ACHN (cell line): ENCODE measurements at places on chromosomes 1 and 21.
A peak's percentile ranks its signal among the peaks of the same experiment; 100 is the strongest.

- DNase-seq: no peak
Observed at GRCh38 chr1:146036241-146036964, 14.9 kb upstream of the HJV start.

GRCh38 chr1:94395748-94396309 is 22.4 kb upstream of the ABCD3 start:
- no peak for DNase-seq

DNA sequence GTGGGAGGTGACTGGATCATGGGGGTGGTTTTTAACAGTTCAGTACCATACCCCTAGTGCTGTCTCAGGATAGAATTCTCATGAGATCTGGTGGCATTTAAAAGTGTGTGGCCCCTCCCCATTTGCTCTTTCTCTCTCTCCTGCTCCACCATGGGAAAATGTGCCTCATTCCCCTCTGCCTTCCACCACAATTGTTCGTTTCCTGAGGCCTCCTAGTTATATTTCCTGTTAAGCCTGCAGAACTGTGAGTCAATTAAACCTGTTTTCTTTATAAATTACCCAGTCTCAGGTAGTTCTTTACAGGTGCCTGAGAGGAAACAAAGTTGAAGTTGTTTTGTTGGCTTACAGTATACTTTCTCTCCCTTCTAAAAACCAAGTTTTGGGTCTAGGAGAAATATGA is 23.1 kb upstream of the SLC22A15 start:
- DNase-seq: no peak

DNA sequence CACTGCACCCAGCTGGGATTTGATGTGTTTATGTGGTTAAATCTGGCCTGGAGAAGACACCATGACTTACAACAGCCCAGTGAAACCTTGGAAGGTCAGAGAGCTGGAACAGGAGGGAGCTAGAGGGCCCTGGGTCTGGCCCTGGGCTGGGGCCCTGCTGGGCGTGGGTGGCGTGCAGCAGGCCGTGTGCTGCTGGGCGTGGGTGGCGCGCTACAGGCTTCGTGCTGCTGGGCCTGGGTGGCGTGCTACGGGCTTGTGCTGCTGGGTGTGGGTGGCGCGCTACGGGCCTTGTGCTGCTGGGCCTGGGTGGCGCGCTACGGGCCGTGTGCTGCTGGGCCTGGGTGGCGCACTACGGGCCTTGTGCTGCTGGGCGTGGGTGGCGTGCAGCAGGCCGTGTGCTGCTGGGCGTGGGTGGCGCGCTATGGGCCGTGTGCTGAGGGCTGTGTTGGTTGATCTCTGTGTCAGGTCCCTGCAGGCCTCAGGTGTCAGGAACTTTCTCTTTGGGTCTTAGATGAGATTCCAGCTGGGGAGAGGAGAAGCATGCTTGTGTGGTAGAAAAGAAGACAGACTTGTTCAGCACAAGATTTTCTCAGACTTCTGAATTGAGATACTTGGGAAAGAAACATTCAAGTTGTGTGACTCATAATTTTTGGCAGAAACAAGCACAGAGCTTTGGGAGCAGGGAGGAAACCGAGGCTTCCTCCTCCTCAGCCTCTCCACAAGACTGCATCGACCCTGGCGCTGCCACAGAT is 66.0 kb downstream of the COL18A1 start:
- DNase-seq: peak; percentile 51

DNA sequence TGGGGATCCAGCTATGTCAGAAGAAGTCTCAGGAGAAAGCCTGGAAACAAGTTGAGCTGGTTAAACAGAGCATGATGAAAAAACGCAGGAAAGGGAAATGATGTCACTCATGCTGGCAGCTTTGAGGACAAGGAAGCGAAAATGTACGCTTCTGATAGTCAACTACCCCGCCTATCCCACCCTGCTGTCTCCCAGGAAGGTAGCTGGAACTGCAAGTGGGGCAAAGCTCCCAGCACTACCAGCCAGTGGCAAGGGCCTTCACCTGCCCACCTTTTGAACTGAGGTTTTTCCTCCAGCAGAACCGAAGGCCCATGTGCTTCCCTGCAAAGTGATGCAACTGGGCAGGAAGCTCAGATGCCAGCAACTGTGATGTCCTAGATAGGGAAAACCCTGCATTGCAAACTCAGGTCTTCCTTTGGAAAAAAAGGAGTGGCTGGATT is 6.3 kb upstream of the IL20 start:
- no peak for DNase-seq

DNA sequence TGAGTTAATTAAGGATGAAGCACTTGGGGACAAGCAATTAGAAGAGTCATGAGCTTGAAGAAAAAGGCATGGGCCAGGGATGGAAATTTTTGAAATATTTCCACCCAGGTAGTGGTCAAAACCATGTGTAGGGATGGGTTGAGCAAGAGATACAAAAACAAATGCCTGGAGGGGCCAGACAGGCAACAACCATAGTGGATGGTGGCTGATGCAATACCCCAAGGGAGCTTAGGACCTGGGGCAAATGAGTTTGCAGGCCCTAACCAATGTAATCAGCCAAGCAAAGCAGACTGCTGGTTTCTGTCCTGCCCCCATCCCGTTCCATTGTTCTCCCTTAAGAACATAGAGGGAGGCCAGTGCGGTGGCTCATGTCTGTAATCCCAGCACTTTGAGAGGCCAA is 119.1 kb upstream of the FGGY start:
- no peak for DNase-seq

- DNase-seq: no peak
Observed at GRCh38 chr1:163701783-163702374, 380.1 kb downstream of the NUF2 start.

GRCh38 chr1:234961456-234962339 is 166.9 kb downstream of the TOMM20 start:
- DNase-seq: peak; percentile 85

DNA sequence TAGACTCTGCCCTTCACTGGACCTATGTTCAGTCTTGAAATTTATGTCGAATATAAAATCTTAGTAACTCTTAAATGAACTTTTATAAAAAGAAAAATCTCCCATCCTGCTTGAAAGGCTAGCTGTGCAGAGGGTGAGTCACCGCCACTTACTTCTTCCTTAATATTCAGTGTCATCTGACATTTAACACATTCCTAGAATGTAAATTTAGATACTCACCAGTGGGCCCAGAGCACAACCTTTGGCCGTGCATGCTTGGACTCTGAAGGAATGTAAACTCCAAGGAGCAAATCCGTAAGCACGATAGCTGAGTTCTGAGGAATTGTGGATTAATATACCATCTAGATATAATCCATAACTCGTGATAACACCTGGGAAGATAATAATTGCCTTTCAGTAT is 403.3 kb downstream of the KCTD3 start:
- peak; percentile 9 for DNase-seq

GRCh38 chr1:177017287-177017852 is 147.1 kb downstream of the ASTN1 start:
- DNase-seq: no peak

DNA sequence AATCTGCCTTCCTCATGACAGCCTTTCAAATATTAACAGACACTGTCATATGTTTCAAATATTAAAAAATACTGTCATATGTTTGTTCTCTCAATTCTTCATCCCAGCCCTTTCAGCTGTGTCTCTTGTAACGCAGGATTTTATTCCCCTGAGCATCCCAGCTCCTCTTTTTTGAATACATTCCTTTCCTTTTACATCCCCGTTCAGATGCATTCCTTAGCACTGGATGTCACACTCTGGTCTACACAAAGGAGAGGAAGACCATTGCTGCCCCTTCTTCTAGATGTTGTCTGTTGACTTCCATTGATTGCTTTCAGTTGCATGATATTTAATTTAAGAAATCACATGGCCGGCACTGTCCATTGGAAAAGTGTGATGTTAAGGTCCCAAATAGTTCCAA is 117.4 kb upstream of the PAXBP1 start:
- DNase-seq: no peak

- no peak for DNase-seq
Observed at GRCh38 chr1:159960721-159961381, 6.8 kb upstream of the SLAMF9 start.

- DNase-seq: no peak
Observed at GRCh38 chr1:78370779-78371482, 119.8 kb upstream of the PTGFR start.

- DNase-seq: no peak
Observed at GRCh38 chr1:116347696-116348095, 25.3 kb upstream of the ATP1A1 start.

DNA sequence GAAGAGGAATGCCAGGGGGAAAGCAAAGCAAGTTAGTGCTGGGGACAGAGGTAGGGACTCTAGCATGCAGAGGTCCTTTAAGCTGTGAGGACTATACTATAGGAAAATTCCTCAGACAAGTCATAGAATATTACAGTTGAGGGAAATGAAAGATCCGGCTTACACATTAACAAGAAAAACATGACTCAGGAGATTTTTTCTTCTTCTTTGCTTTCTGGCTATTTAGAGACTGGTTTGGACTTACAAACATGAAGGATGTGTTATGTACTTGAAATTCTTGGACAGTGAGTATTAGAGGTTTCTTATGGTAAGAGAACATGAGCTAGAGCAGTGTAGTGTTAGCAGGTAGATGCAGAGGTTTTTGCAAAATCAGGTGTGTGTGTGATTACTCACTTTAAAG is 24.9 kb downstream of the USP25 start:
- peak; percentile 92 for DNase-seq

DNA sequence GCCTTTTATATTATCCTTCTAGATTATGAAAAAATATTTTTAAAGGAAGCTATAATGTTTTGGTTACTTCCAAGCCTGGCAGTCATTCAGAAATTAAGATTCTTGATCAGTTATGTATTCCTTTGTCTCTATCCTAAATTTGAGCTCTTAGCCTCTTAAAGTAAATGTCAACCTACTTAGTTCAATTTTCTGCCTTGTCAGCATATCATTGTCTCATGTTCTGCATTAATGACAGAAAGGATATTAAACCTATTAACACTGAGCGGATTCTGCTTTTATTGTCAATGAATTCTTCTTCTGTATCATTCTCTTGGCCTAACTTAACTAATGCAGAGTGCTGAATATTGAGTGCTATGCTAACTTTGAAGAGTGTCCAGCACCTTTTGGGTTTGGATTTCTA is 56.0 kb downstream of the SDCCAG8 start:
- no peak for DNase-seq

DNA sequence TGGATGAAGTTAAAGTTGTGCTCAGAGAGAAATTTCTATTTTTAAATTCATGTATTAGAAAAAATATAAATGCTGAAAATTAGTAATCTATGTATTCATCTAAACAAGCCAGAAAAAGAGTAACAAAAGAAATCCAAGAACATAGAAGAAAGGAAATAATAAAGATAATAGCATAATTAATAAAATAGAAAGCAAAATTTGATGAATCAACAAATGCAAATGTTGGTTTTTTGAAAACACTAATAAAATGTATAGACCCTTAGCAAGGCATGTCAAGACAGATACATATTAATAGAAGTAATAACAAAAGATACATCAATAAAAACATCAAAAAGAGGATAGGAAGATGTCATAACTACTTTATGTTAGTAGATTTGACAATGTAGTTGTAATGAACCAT is 18.0 kb downstream of the F13B start:
- DNase-seq: no peak

DNA sequence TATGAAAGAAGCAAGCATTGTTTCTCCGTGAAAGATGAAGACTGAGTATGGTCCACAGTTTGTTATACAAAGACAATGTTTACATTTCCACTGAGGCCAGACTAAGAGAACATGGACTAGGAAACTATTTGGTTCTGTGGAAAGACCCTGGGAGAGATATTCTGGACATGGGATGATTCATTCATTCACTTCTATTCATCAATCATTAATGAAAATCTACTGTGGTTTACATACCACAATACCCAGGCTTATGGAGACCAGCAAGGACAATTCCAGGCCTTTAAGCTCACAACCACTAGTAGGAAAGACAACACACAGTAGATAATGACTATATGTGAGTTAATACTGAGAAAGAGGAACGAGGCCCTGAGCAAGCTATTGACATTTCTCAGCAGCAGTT is 125.4 kb downstream of the TBX15 start:
- DNase-seq: peak; percentile 83

DNA sequence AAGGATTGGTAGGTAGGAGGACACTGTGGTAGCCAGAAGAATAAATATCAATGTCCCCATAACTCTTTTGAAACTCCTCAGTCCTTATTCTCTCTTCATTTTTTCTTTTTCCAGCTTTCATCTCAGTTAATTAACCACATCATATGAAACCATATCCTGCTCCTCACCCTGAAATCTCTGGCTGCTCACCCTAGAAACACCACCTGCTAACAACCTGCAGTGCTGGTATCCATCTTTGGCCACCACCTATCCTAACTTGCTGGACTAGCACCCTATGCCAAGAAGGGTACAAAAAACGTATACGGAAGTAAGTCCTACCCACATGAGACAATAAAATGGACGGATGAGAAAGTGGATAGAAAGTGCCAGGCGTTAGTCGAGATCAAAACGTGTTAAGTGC is 13.7 kb upstream of the DPYD start:
- DNase-seq: no peak

DNA sequence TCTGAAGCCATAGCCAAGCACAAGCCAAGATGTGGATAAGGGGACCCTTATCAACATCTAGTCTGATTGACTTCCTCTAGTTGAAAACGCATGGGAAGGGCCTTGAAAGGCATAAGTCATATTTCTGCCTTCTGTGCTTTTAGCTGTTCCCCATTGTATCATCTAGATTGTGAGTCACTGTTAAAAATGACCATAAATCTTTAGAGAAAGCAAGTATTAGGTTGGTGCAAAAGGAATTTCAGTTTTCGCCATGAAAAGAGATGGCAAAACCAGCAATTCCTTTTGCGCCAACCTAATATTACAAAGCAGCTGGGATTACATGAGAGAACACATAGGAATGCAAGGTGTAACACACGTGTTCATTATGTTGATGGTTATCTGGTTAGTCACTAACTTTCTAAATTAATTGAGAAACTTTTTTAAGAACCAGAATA is 63.6 kb downstream of the CLIC6 start:
- DNase-seq: no peak

DNA sequence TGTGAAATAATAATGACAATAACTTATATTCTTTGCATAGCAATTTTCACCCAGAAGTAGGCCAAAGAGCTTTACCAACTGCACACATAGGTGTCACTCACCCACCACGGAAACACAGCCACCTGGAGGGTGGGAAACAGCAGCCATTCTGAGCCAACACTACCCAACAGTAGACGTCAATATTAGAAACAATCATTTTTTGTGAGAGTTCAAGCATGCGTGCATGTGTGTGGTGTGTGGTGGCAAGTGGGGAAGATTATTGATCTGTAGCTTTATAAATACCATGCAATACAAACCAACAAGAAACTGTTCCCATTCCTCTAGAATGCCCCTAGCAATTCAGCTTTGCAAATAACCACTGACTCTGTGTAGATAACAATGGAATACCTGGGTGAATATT is 19.1 kb downstream of the PROX1 start:
- no peak for DNase-seq

DNA sequence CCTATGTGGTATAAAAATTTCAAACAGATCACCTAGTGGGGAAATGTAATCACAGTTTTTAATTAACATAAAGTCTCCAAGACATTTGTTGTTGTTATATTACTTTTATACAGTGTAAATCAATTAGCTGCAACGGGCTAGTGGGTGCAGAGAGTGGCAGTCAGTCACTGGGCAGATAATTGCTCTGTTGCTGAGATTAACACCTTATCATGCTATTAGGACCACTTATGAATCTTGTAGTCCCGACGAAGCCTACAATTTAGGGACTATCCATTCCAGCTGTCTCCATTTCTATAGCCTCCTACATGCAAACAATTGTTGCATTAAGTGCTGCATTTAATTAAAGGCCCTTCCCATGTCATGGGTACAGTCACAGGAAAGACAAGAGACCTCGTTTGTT is 158.9 kb upstream of the PROX1 start:
- no peak for DNase-seq

GRCh38 chr1:239786464-239786863 is 305.2 kb upstream of the FMN2 start:
- no peak for DNase-seq
